ENCODE measurements at places on chromosomes 13 and 19. TPM values are rescaled to one million over a fixed set of nuclear protein-coding genes. Genes with fewer than 3 reads are reported as not detected.

- no peak for DNase-seq
These were observed 7.9 kb upstream of the MAB21L1 start for GRCh38 chr13:35484384-35484783.

DNA sequence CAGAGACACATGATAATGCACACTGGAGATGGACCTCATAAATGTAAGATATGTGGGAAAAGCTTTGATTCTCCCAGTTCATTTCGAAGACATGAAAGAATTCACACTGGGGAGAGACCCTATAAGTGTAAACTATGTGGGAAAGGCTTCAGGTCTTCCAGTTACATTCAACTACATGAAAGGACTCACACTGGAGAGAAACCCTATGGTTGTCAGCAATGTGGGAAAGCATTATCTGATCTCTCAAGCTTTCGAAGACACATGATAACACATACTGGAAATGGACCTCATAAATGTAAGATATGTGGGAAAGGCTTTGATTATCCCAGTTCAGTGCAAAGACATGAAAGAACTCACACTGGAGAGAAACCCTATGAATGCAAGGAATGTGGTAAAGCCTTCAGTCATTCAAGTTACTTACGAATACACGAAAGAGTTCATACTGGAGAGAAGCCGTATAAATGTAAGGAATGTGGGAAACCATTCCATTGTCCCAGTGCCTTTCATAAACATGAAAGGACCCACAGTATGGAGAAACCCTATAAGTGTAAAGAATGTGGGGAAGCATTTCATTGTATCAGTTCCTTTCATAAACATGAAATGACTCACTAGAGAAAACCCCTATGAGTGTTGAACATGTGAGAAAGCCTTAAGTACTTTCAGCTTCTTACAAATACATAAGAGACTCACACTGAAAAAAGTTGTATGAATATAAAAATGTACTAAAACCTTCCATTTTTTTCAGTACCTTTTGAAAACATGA lies 14.7 kb downstream of the ZNF441 start:
- no peak for DNase-seq

GRCh38 chr13:111914241-111915103 lies 152.5 kb upstream of the SOX1 start:
- DNase-seq: no peak

GRCh38 chr19:57830071-57830602 lies at the start of gene ZNF587B:
Gene ZNF587B, plus strand, starts transcription at chr19:57830299. Its CDS starts 230 bp downstream, at chr19:57830529.
- peak; percentile 11 for DNase-seq

Gene PSG7
- not detected for total RNA-seq

Gene GPC6
- 9.7 TPM for total RNA-seq
